ENCODE measurements at places on chromosomes 11 and 22.
A peak's percentile ranks its signal among the peaks of the same experiment; 100 is the strongest.

- DNase-seq: no peak
Observed at GRCh38 chr22:20968281-20968977, 1.4 kb downstream of the AIFM3 start.

DNA sequence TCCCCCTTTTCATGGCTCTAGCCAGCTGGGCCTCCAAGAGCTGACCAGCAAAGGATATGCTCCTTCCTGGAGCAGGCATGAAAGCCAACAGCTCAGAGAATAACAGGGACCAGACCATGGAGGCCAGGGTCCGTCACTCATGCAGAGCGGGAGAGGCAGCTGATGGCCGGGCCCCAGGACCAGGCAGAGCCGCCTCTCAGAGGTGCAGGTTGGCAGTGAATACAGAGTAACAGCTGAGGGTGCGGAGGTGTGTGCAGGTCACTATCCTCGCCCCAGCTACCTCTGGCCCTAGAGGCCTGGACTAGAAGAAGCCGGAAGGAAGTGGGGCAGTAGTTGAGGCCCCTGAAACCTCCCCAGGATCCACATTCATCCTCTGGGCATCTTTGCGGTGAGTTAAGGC lies 1377.3 kb downstream of the TBC1D22A start:
- DNase-seq: no peak

- DNase-seq: no peak
Observed at GRCh38 chr11:116697639-116698038, 75.1 kb downstream of the BUD13 start.

DNA sequence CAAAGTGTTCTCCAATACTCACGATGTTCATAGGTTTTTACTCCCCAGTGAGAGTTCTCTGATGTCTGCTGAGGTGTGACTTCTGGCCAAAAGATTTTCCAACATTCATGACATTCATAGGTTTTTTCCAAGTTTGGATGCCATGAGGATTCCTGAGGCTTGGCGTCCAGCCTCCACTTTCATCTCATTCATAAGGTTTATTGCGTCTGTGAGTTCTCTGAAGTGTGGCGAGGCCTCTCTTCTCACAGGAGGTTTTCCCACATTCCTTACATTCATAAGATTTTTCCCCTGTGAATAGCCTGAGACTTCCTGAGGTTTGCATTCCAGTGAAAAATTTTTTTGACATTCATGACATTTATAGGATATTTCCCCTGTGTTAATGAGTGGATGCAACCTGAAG lies 1014.1 kb downstream of the LRRC4C start:
- no peak for DNase-seq

- DNase-seq: peak; percentile 40
Observed at GRCh38 chr11:13717331-13717730, 48.9 kb downstream of the FAR1 start.

DNA sequence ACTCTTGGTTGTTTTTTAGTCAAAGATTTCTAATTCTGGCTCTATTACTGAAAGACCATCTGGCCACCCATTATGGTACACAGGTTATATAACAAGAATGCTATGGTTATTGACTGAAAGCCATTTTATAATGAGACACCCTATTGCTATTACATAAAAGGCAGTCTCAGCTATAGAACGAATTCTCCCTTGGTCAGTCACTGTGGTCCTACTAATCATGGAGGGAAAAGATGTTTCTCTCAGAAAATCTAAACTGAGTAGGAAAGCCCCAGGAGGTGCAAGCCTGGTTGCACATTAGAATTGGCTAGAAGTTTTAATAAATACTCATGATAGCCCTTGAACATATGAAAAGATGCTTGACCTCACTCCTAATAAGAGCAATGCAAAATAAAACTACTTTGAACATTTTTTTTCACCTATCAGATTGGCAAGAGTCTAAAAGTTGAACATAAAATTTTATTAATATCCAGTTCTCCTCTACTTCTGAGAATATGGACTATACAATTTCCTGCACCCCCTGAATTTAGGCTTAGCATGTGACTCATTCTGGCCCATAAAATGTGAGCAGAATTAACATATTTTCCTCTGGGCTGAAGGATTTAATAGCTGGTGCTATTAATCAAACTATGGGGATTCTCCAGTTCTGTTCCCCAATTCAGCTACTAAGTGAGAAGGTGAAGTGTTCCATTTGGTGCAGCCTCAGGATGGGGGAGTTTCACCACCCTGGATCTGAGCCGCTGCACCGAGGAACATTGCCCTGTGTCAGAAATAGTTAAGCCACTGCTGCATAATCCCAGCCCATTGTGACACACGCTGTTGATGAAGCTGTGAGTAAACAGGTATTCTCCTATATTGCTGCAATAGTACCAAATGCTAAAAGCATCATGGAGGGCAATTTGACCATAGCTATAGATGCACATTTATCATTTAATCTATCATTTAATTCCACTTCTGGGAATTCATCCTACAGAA lies 11.5 kb upstream of the CRKL start:
- DNase-seq: no peak

- DNase-seq: no peak
Observed at GRCh38 chr11:116162886-116163230, 609.9 kb downstream of the BUD13 start.

GRCh38 chr11:47148903-47149531 lies 27.7 kb downstream of the ARFGAP2 start:
- no peak for DNase-seq

DNA sequence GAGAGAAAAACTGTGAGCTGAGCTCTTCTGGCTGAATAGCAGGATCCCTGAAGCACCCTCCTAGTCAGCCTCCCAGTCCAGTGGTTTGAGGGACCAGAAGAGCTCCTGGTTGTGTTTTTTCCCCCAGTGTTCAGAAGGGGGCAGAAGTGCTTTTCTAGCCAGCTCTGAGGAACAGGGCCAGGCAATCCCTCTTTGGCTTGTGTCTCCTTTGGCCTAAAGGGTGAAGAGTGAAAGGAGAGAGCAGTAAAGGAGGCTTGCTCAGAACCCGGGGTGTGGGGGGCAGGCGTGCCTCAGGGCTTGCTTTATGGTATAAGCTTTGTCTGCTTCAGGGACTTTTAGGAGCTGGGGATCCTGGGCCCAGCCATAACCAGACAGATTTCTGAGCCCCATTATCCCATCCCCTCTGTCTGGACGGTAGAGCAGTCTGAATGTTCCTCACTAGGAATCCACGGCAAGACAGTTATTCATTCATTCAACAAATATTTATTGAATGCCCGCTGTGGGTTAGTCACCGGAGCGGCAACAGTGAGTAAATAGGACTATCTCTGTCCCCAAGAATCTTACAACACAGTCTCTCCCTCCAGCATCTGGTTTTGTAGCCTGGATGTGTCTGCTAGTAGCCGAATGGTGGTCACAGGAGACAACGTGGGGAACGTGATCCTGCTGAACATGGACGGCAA lies 14.5 kb downstream of the ACP2 start:
- no peak for DNase-seq

GRCh38 chr11:47587723-47588326 lies 1.3 kb downstream of the FAM180B start:
- DNase-seq: no peak

DNA sequence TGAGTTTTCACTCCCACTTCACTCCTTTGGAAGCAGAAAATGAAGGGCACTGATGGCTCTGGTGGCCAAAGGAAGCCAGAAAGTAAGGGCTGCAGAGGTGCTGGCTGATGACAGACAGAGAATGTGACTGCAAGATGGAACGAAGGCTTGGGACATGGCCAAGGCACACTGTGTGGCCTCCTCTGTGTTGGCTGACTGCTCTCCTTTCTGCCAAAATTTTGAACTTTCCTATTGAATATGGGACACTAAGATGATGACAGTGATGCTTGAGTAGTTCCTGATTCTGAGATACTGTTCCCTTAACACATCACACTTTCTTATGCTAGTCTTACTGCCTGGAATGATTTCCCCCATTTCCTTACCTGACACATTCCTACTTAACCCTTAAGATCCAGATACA lies 156.4 kb downstream of the SWAP70 start:
- no peak for DNase-seq

DNA sequence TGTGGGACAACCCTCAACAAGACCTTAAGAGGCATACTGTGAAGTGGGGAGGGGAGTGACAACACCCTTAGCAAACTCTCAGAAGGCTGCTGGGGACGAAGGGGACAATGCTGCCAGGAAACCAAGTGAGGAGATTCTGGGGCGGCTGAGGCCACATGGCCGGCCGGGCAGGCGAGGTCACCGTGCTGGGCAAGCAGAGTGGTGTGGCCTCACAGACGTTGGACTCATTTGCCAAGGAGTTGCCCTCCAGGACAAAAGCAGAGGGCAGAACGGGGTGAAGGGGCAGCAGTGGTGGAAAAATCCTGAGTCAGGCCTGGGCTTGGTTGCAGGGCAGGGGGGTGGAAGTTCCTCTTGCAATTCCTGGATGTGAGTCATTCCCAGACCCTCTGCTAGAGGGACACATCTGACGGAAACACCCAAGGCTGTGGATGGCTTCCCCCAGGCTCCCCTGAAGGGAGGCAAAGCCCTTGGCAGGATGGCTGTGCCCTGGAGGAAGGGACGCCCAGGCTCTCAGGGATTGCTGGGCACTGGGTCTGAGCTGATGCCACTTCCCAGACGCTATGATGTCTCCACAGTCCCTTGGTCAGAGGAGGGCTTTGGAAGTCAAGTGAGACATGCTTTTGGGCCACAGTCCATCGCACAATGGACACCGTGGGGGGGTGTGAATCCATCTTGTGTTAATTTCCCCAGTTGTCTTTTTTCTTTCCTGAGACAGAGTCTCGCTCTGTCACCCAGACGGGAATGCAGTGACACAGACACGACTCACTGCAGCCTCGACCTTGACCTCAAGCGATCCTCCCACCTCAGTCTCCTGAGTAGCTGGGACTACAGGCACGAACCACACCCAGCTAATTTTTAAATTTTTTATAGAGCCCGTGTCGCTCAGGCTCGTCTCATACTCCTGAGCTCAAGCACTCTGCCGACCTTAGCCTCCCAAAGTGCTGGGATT lies 16.2 kb upstream of the SHANK3 start:
- no peak for DNase-seq

DNA sequence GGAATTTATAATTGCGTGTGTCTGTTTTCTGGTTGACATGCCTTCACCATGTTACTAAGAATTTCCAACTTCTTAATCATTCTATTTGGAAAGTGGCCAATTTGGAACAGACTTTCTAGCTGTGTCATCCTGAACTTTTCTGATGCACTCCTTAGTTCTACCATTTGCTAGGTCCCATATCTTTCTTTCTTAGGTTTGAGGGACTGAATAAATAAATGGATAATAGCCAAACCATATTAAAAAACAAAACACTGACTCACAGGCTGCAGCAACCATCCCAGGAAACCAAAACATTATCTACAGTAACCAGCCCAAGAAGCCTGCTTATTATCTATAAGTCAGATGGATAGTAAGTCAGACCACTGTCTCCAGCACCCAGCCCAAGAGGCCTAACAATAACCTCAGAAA lies 57.5 kb upstream of the PLET1 start:
- peak; percentile 84 for DNase-seq

GRCh38 chr11:986270-986951 lies 50.1 kb downstream of the MUC6 start:
- no peak for DNase-seq

DNA sequence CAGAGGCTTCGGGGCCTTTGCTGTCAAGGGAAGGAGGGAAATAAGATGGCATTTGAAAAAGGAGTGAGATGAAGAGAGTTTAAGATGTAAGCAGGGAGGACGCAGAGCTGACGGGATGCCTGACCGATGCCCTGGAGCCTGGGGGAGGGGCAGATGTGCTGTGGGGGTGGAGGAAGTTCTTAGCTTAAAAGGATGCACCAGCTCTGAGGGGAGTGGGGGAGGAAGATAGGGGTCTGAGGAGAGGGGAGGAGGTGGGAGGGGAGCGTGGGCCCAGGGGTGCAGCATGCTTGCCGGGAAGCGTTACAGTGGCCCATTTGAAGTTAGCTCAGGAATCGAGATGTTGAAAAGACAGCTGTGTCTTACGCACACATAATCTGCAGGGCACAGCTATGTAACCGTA lies 56.3 kb downstream of the RPS6KA4 start:
- no peak for DNase-seq

DNA sequence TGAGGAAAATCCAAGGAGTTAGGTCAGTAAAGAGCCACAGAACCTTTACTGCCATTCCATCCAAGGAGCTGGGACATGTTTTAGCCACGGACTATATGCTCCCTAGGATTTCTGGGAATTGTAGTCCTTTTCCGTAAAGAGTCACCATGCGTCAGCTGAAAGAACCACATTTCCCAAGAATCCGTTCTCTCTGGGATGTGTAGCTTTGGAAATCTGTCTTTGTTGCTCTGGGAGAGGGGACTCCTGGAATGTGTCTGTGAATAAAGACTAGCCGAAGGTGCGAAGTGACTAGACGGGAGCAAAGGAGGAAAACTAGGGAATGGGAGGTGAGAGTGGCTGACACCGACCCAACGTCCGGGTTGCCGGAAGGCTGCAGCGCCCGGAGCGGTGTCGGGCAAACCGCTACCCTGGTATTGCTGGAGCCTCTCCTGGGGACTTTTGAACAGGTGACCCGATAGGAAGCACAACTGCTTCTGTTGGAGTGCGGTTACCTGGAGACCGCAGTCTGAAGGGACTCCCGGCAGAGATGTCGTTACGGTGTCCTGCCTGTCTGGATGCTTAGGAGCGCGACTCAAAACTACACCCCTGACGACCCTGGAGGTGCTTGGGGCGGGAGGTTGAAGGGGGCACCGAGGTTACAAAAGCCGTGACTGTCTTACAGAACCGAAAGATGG lies at the start of gene IFTAP:
IFTAP (plus strand) TSS at position 187 of the 674 bp plus-strand sequence. CDS start 15,602 bp downstream, outside the sequence.
- peak; percentile 65 for DNase-seq

DNA sequence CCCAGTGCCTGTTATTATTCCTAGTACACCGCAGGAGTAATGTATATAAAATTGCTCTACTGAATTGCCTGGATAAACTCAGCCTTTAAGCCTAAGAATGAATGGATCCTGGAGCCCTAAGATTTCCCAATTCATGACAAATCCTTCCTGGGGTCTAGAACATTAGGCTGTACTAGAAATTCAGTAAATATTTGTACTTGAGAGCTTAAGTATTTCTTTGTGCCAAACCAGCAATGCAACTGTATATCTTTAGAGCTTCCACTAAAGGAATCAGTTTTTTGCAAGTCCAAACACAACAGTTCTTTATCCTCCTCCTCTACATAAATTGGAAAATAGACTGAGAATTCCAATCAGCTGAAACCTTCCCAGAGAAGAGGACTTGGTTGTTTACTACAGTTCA lies 65.6 kb downstream of the FAM168A start:
- no peak for DNase-seq

GRCh38 chr11:131704682-131705081 lies 334.3 kb downstream of the NTM start:
- DNase-seq: no peak

GRCh38 chr11:68936676-68937620 lies 33.3 kb downstream of the IGHMBP2 start:
- no peak for DNase-seq

GRCh38 chr11:93572621-93573020 lies 29.4 kb upstream of the SMCO4 start:
- no peak for DNase-seq
